ENCODE measurements at places on chromosomes 1 and 21.

GRCh38 chr1:182374101-182374834 is 17.3 kb downstream of the GLUL start:
- no peak for DNase-seq

GRCh38 chr21:41973427-41973831 is 19.6 kb upstream of the C2CD2 start:
- no peak for DNase-seq

GRCh38 chr1:156376958-156377919 is 8.2 kb downstream of the RHBG start:
- no peak for DNase-seq

DNA sequence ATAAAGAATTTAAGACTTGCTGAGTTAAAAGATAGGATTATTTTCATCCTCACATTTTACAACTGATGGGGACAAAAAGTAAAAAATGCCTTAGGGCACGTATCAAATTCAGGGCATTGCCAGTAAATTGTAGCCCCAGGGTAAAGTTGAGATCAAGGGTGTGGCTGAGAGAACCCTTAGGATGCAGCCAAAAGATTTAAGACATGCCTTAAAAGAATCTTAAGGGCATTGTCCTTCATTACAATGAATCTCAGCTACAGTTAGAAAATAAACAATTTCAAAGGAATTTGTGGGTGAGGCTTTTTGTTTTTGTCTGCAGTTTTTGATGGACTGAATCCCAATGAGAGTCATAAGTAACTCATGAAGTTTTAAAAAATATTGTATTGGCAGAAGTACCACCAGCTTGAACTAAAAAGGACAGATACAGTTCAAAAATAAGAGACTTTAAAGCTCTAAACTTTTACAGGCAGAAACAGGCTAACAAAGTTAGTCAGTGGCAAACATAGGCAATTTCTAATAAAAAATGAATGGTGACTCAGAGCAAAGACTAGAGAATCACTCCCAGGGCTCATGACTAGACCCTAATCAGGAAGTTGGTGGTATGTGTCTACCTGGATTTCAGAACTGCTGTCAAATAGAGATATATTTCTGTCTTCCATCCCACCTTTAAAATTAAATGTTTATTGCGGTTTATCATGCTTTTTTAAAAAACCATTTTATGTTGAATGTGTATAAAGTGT is 165.1 kb upstream of the SNX7 start:
- DNase-seq = no peak

DNA sequence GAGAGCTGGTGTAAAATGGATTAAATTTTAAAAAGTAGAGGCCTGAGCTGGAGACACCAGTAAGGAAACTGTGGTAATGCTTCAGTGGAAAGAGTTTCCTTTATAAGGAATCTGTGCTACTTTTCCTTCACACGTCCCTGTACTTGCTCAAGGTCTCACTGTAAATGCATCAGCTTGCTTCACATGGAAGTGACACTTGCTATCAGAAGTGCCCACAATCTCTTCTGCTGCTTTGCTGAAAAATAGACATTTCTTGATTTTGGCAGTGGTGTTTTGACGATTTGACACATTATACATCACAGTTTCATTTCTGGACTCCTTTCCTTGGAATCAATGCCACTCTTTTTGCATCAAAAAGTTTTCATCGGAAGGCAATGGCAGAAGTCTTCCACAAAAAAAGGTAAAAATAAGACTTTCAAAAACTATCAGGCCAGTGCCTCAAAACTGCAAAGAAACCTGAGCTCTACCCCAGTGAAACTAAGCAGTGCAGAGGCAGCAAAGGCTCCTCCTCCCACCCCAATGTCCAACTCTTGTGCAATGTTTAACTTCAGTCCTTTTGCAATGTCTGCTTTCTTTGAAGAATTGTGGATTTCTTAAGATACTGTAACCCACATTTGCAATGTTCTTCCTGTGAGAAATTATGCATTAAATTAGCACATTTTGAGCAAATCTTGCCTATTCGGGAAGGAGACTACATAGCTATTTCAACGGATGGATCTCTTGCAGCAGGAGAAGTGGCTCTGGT is 18.4 kb upstream of the TSPAN2 start:
- peak; percentile 52 for DNase-seq

- no peak for DNase-seq
Observed at GRCh38 chr1:202805886-202806844, 2.1 kb downstream of the KDM5B start.

DNA sequence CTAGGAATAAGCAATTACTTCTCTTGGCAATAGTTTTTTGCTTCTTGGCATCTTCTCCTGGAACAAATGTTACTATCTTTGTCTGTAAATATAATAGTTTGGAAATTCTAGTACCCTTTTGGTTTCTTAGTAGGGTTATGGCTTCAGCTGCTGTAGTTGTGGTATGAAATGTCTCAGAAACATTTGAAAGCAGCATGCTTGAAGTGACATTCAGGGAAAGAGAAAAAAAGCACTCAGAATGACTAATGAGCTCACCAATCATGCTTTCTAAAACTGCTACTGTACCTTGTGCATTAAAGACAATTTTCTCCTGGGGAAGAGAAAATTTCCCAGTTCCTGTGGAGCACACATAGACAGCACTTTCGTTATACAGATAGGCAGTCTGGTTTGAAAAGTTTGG is 21.0 kb downstream of the NUP133 start:
- no peak for DNase-seq

DNA sequence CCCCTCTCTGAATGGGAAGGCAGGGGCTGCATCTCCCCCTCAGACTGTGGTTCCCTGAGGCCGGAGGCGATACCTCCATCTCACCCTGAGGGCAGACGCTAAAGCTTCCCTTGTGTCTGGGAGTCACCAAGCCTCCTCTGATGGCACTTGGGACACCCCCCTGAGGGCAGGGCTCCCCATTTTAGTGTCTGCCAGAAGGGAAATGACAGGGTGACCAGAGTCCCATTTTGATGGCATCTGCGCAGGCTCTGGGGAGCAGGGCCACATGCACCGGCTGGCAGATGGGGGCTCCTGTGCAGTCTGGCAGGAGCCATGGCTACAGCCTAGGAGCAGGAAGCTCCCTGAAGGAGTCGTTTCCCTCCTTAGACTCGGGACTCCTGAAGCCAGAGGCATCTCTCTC is 1.7 kb downstream of the S100A2 start:
- DNase-seq = no peak

DNA sequence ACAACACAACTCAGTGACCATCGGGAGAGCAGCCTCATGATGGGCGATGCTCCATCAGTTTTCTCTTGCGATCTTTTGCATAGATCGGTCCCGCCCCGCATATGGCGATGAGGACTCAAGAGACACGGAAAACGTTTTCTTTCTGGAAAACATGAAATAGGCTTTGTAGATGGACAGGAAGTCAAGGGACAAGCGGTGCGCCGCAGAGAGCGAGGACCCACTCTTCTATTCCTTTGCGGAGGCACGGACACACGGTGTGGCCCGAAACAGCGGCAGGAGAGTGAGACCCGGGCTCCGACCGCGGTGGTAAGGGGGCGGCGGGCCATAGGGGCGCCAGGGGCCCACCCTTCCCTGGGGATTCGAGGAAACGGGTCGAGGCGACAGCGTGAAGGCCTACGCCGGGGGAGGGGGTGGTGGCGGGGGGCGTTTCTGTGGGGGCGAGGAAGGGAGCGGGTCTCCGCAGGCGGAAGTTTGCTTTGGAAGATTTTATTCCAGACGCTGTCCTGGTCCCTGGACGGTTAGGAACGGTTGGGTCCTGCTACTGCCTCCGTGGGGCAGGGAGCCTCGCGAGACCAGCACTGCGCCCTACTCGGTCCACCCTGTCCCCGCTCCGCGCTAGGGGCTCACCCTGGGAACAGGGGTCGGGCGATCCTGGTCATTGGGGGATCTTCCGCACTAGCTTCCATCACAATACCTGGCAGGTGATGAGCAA is 796 bp upstream of the TDRKH start:
- DNase-seq = no peak

DNA sequence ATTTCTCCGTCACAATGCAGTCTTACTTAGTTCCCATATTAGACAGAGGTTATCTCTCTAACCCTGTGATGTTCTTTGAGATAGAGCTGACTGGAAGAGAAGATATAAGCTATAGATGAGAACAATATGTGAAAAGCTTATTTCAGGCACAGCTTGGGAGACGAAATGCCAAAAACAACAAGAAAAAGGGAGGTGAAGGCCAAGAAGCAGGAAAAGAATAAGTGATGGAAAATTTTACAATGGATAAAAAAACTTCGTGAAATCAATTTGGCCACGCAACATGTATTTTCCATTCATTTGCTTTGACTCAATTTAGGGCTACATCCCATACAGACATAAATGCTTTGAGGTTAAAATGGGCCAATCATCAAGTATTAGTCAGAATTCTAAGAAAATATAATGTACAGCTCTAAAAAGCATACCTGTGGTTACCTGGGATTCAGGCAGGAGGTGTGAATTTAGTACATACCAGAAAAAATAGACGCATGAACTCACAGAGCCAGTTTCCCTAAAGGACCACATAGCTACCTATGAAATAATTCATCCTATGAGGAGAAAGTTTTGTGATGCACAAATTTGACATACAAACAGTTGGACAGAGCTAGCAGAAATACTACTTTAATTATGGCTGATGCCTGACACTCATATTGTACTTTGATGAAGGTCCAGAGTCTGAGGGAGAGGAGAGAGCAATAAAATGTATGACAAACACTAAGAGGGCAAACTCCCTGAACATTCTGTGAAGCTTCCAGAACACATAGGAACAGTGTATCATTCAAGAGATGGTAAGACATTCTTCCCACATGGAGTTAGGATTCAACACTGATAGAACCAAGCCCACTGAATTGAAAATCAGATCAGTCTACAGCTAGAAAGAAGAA is 12.1 kb downstream of the RGS1 start:
- DNase-seq = no peak

GRCh38 chr1:48576565-48576964 is 104.6 kb upstream of the SPATA6 start:
- no peak for DNase-seq

- no peak for DNase-seq
Observed at GRCh38 chr21:32173121-32173724, 105.6 kb downstream of the MIS18A start.

GRCh38 chr1:118244194-118244593 is 59.2 kb upstream of the SPAG17 start:
- DNase-seq = no peak

DNA sequence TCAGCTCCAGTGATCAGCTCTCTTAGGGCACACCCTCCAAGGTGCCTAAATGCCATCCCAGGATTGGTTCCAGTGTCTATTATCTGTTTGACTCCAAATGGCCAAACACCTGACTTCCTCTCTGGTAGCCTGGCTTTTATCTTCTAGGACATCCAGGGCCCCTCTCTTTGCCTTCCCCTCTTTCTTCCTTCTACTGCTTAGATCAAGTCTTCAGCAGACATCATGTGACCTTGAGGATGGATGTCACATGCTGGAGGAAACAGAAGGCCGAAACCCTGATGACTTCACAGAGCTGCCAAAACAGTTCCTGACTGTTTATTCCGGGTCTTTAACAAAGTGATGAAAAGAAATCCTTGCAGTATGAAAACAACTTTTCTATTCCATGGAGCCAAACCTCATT is 24.4 kb upstream of the WDR26 start:
- DNase-seq = no peak

GRCh38 chr1:98371764-98372163 is 289.8 kb upstream of the SNX7 start:
- DNase-seq = no peak

GRCh38 chr1:4150262-4150661 is 250.2 kb upstream of the C1orf174 start:
- DNase-seq = no peak

GRCh38 chr1:236027104-236027503 is 37.8 kb downstream of the NID1 start:
- DNase-seq = no peak

DNA sequence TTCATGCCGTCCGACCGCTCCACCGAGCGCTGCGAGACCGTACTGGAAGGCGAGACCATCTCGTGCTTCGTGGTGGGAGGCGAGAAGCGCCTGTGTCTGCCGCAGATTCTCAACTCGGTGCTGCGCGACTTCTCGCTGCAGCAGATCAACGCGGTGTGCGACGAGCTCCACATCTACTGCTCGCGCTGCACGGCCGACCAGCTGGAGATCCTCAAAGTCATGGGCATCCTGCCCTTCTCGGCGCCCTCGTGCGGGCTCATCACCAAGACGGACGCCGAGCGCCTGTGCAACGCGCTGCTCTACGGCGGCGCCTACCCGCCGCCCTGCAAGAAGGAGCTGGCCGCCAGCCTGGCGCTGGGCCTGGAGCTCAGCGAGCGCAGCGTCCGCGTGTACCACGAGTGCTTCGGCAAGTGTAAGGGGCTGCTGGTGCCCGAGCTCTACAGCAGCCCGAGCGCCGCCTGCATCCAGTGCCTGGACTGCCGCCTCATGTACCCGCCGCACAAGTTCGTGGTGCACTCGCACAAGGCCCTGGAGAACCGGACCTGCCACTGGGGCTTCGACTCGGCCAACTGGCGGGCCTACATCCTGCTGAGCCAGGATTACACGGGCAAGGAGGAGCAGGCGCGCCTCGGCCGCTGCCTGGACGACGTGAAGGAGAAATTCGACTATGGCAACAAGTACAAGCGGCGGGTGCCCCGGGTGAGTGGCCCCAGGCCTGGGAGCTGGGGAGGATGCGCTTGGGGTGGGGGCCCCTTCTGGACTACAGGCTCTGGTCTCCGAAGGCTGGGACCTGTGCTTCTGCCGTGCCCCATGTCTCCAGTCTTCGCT is 1.1 kb downstream of the SKI start:
- DNase-seq = peak; percentile 88
